ENCODE measurements at places on chromosomes 5 and 9. TPM values are rescaled to one million over a fixed set of nuclear protein-coding genes. Genes with fewer than 3 reads are reported as not detected.

DNA sequence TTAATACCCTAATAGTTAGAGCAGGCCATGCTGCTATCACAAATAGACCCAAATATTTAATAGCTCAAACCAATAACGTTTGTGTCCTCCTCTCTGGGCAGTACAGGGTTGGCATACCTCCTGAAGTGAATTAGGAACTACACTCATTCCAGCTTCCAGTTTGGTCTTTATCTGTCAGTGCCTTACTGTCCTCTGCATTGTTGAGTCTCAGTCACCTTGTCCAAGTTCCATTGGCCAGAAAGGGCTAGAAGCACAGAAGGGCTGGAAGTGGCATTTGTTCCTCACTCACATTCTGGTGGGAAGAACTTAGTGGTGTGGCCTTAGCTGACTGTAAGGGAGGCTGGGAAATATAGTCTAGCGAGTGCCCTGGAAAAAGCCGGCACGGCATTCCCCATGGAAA lies 11.2 kb downstream of the FXN start:
- DNase-seq, result no peak

DNA sequence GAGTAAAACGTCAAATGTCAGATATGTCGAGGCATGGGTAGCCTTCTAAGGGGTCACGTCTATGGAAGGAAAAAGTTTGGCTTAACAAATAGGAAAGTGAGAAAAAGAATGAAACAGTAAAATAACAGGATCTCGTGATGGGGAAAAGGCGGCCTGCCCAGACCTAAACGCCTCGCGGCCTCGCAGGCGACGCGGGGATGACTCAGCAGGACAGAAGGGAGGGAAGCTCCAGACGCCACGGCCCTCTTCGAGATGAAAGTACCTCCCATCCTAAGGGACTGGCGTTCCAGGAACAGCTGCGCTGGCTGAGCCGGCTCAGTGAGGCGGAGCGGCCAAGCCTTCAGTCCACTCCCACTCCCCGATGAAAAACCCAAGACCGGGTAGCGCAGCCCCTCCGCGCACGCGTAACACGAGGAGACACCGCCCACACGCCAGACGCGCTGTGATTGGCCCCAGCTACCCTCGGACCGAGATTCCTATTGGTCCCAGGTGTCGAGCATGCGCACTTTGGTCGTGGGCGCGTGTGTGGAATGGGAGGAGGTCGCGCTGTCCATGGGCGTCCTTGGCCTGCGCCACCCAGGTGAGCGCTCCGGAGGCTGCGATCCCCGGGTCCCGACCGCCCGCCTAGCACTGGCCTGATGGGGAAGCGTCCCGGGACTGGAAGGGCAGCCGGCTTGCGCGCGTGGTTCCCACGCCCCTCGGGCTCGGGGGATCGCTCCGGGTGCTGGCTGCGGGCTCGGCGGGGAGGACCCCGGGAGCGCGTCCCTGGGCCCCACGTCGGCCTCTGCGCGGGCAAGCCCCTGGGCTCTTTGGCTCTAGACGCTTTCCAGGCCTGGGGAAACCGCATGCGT lies 588.5 kb downstream of the MTRR start:
- peak; percentile 100 for DNase-seq

DNA sequence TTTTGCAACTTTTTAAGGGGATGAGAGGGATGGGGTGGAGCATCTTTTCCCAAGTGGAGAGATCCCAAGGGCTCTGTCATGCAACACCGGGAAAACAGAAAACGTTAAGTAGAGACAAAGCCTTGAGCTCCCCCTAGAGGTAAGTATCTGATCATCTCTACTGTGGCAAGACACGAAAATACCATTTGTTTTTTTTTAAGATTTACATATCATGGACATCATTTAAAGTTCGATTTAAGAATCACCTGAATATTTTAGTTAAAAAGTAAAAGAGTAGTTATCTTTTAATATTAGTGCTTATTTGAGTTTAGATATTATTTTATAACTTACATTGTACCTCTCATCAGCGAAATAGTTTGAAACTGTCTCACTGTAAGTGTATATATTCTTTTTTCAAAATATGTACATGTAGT lies 200.4 kb downstream of the LRRC70 start:
- DNase-seq, result peak; percentile 60

FAM163B gene
- not detected for total RNA-seq

OR13J1 gene
- total RNA-seq, result not detected

GRCh38 chr5:115875447-115875846 lies 33.7 kb downstream of the AP3S1 start:
- DNase-seq, result no peak

DNA sequence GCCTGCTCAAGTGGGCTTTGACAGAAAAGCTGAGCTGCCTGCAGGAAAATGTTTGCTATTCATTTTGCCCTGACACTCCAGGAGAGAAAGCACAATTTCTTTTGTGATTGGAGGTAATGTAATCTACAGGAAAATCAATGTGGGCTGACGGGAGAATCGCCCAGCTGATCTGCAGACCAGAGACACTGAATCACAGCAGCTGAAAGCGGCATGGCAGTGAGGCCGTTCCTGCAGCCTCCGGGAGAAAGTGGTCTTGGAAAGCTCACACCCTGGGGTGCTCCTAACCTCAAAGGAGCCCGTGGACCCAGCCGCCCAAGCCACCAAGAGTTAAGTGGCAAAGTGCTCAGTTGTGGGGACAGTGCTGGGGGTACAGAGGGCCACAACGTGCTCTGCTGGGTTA lies 593.6 kb downstream of the BNC2 start:
- DNase-seq, result no peak

COL5A1 gene
- 26.8 TPM for total RNA-seq

B4GALT7 gene
- total RNA-seq, result 35.6 TPM

- DNase-seq, result no peak
Measured at GRCh38 chr9:135332516-135332915, 147.1 kb upstream of the PPP1R26 start.

TCOF1 gene
- 32.9 TPM for total RNA-seq

- DNase-seq, result peak; percentile 53
Measured at GRCh38 chr5:167853421-167853820, 438.0 kb upstream of the WWC1 start.

DNA sequence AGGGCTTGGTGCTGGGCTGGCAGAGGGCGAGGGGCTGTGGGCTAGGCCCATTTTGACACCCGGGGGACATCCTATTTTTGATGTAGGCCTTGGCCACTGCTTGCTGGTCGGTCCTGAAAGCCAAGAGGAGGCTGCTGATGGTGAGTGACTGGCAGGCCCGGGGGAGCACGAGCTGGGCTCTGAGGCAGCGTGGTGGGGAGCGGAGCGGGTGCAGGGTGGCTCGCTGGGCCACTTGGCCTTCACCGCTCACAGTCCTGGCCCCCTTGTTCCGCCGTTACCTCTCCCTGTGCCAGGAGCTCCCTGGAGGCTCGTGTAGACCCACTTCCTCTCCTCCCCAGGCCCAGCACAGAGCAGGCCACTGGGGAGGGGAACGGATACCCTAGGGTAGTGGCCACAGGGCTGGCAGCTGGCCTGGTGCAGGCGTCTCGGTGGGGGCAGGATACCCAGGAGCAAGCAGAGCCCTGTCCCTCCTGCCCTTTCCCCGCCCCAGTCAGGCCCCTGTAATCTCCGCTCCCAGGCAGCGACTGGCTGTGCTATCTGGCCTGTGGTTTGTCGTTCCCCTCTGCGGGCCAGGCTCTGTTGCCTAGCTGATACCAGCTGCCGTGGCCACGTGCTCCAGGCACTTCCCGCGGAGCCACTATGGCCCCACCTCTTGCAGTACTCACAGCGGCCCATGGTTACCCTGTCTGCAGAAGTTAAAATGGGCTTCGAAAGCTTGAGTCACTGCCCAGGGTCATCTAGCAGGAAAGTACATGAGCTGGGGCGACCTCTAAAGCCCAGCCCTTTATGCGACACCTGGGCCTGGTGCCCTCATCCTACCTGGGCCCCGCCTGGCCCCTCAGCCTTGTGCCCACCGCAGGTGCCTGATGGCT lies 11.7 kb upstream of the DOLPP1 start:
- no peak for DNase-seq

- no peak for DNase-seq
Measured at GRCh38 chr9:125968714-125969374, 221.7 kb downstream of the PBX3 start.

SNCB gene
- 0.48 TPM for total RNA-seq

CYLC2 gene
- not detected for total RNA-seq

- no peak for DNase-seq
Measured at GRCh38 chr5:171957591-171958251, 48.7 kb downstream of the FBXW11 start.

DNA sequence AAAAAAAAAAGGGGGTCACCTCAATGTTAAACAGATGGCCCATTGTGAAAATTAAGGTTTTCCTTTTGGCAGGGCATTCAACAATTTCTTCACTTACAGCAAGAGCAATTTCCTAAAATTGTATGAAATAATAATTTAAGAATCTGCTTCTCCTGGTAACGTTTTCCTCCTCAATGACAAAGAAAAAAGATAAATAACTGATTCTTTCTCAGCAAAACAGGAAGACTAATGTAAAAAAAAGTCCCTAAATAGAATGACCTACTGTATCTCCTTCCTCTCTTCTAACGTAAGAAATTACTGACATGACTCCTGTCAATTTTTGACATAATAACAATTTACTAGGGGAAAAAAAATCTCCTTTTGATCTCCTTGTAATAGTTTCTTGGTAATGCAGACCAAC lies 25.5 kb downstream of the ABHD17B start:
- DNase-seq, result no peak

DNA sequence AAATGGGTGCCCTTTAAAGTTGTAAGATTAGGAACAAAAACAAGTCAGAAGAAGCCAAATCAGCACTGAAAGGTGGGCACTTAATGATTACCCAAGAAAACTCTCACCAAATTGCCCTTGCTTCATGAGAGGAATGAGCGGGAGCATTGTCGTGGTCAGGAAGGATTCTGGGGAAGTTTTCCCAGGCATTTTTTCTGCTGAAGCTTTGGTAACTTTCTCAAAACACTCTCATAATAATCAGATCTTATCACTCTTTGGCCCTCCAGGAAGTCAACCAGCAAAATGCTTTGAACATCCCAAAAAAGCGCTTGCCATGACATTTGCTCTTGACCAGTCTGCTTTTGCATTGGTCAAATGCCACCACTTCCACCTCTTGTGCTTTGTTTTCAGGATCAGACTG lies 10.4 kb upstream of the PCDHGC3 start:
- DNase-seq, result no peak

- DNase-seq, result no peak
Measured at GRCh38 chr9:137217276-137218211, 4.5 kb downstream of the RNF208 start.

DNA sequence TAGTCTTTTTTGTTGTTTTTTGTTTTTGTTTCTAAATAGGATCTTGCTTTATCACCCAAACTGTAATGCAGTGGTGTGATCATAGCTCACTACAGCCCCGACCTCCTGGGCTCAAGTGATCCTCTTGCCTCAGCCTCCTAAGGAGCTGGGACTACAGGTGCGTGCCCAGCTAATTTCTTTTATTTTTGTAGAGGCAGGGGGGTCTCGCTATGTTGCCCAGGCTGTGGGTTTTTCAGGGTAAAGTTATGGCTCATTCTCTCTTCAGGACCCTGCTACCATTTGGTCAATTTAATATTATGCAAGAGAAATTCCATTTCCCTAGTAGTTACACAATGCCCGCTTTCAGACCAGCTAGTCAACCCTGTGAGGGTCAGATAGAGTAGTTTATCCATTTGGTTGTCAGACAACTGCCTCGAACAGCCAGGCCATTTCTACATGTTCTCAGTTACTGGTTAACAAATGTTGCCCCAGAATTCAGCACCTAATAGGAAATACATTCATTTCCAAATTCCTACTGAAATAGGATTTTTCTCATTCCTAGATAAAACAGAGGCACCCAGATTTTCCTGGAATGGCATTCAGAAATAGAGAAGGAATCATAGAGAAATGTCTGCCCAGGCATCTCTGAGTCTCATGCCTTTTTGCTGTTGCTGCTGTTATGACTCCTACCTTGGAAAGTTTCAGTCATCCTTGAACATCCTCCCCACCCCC lies 6.4 kb upstream of the GLIS3 start:
- no peak for DNase-seq

- no peak for DNase-seq
Measured at GRCh38 chr9:71984831-71985281, 73.4 kb downstream of the C9orf85 start.

- DNase-seq, result no peak
Measured at GRCh38 chr5:37477426-37477825, 98.3 kb downstream of the WDR70 start.

DNA sequence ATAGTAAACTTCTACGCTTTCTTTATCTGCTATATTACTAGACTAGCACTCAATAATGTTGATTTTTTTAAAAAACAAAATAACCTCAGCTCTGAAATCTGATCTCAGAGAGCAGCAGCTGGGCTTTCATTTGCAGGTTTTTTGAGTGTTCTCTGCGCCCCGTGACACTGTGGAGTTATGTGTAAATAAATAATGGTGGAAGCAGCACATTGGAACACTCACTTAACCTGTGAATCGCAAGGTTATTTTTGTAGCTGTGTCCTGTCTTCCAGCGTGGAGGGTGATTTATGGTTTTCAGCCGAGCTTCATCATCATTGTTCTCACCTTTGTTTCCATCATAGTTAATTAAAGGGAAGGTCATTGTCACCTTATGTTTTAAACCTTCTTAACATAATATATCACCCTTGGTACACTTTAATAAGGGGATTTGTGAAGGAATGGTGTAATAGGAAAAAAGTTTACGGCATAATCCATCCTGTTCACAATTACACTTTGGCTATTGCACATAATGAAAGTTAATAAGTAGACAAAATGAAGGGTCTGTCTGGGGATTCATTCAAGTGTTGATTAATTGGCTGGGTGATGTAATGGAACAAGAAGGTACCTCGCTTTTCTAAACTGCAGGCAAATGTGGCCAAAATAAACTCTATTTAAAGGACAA lies 493.3 kb upstream of the ADAMTS16 start:
- DNase-seq, result no peak

GRCh38 chr5:127203818-127204217 lies 86.8 kb upstream of the MEGF10 start:
- peak; percentile 25 for DNase-seq

TXNDC8 gene
- total RNA-seq, result not detected

DNA sequence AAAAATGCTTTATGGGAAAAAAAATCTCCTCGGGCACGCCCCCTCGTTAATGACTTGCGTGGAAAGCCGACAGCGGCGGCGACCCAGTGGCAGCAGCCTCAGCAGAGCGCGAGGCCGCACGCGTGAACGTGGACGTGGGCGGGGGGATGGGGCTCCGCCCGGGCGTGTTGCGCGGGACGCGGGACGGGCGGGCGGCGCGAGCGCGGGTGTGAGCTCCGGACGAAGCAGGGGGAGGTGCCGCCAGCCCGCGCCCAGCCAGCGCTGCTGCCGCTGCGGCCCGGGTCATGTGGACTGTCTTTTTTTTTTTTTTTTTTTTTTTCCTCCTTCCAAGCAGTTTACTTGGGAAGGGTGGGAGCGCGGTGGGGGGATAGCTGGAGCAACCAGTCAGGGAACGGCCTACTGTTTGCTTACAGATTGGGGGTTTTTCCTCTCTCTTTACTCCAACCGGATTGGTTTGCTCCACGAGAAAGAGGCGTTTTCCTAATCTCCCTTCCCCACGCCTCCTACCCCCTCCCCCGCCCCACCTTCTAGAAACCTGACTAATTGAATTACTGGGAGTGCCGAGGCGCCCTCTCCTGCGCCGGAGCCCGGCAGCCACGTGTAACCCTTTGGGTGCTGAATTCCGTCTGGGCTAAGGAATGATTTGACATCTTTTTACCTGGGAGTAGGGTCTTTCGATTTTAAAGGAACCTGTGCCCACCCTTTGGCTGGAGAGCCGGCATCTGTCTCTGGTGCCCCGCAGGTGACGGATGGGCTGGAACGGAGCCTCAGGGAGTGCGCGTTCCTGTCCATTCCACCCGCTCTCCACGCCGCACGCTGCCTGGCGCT lies 1.7 kb upstream of the EFNA5 start:
- DNase-seq, result peak; percentile 99

GRCh38 chr5:14450018-14450524 lies 131.5 kb upstream of the OTULINL start:
- DNase-seq, result no peak

Measured in H4 (cell line).